ENCODE measurements at places on chromosomes 12 and 14.
A peak's percentile ranks its signal among the peaks of the same experiment; 100 is the strongest.

DNA sequence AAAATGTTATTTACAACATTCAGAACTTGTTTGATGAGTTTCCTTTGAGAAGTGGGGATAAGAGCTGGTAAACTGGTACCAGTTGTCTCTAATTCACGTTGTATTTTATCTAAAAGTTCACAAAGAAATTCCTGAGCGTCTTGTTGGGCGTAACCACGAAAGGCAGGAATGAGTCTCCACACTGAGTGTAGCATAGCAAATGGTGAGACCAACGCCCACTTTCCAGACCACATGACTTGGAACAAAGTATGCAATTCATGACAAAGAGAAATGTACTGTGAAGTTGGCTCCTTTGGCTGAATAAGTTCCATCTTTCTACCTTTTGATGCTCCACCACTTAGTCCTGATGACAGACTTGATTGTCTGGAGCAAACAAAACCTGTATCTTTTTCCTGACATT, 18.4 kb downstream of the USP44 start:
- DNase-seq: no peak

- no peak for DNase-seq
Measured at GRCh38 chr12:74259199-74259598, 278.4 kb upstream of the ATXN7L3B start.

GRCh38 chr12:3532931-3533702, 42.1 kb downstream of the PRMT8 start:
- no peak for DNase-seq

GRCh38 chr14:67675219-67675582, 769 bp upstream of the VTI1B start:
- DNase-seq: no peak

GRCh38 chr12:124036171-124036598, 63.2 kb downstream of the ZNF664 start:
- no peak for DNase-seq

GRCh38 chr14:37147310-37147880, 25.0 kb downstream of the SLC25A21 start:
- no peak for DNase-seq

DNA sequence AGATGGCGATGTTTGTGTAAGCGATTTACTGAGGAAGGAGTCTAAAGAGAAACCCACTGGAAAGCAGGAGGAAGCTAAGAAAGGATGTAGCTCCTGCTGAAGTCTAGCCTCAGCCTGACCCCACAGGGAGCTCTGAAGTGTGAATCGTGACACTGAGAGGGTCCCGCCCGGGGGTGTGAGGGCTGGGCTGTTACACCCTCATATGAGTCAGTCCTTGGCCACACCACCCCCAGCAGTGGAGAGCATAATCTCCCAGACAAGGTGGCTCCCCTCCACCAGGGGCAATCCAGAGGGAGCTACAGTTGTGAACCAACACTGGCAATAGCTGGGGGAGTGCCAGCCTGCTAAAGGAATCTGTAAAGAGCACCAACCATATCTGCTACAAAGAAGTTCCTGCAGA, 31.5 kb downstream of the SVOP start:
- peak; percentile 40 for DNase-seq

GRCh38 chr14:27608377-27608776, 1010.5 kb upstream of the NOVA1 start:
- no peak for DNase-seq

GRCh38 chr12:103908246-103908541, 22.0 kb upstream of the HSP90B1 start:
- DNase-seq: no peak

DNA sequence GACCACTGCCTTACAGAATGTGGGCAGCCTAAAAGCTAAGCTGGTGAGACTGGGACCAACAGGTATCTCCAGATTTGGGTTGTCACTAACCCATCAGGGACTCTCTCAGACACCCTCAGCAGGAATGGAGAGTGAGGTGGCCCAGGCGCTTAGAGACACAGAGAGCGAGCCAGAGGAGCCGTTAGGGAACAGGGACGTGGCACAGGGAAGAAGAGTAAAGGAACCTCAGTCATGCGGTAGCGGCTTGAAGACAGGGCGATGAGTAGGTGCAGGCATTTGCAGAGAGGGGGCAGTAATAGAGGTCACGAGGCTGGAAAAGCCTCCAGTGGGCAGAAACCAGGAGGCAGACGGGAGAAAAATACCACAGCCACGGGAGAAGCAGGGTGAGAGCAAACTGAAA, 158.0 kb upstream of the CCND2 start:
- DNase-seq: no peak

DNA sequence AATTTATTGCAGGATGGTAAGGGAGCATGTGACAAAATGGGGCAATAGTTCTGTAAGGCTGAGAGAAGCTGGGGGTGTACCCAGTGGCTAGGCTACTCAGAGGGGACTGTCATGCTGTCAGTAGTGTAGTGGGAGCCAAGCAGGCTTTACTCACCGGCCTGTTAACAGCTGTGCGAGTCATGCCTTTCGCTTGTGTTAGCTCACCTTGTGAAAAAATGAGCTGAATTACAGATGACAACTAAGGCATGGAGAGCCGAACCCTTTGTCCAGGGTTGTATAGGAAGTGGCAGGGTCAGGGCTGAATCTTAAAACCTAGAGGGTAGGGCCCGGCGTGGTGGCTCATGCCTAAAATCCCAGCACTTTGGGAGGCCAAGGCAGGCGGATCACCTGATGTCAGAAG, 37.9 kb downstream of the SH2B3 start:
- DNase-seq: no peak

GRCh38 chr14:40525314-40525713, 1081.4 kb upstream of the LRFN5 start:
- no peak for DNase-seq

DNA sequence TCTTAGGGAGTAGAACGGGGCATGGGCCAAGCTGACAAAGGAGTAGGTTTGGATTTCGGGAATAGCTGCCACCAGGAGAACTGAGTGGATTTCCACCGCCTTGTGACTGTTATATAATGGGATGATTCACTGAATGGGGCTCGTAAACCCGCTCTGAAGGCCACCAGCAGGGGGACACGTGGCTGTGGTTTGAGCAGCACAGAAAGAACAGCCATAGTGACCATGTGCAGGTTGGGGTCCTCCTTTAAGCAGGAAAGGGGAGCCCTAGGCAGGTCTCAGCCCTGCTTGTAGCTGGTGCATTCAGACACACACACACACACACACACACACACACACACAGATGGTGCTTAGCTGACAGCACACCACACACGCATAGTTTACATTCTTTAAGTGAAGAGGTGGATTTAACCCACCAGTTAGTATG, 8.6 kb upstream of the ASB2 start:
- peak; percentile 63 for DNase-seq

DNA sequence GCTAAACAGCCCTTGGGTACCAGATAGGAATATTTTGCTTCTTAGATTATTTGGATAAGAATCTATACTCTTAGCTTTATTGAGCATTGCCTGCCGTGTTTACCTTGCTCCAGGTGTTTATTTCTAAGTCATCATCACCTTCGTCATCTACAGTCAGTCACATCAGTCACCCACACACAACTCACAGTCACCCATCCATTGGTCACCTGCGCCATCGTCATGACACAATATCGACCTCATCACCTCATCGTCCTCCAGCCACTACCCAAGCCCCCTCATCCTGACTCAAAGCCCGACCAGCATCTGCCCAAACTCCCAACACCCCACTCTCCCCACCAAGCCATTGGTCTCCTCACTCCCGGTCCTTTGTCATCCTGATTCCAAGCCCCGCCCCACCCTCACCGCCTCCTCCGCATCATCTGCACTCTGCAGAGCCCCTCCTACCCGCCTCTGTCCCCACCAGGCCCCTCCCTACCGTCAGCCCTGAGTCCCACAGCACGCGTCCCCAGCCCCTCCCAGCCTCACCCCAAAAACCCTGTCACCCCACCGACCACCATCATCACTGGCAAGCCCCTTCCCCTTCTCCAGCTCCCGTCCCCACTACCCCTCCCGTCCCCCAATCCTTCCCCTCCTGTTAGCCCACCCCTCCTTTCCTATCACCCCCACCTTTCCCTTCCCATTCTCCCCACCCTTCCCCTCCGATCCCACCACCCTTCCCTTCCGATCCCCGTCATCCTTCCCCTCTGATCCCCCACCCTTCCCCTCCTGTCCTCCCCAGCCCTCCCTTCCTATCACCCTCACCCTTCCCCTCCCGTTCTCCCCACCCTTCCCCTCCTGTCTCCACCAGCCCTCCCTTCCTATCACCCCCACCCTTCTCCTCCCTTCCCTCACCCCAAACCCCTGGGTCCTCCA, 9.8 kb downstream of the DLK1 start:
- no peak for DNase-seq

- peak; percentile 72 for DNase-seq
Measured at GRCh38 chr12:117874842-117875434, 93.9 kb downstream of the KSR2 start.

DNA sequence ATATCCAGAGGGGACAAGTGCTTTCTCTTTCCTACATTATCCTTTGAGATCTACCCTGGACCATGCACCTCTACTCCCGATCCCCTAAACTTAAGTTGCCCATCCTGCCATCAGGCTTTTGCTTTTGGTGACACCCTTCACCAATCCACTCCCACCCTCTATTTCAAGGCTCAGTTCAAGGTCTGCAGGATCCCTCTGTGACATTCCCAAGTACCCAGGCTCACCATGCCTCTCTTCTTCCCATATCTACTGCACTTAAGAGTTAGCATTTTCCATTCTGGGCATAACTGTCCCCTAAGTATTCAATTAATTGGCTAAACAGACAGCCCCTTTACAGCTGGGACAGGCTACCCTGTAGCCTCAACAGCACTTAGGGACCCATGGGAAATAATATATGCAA, 3.1 kb downstream of the NFYB start:
- no peak for DNase-seq

DNA sequence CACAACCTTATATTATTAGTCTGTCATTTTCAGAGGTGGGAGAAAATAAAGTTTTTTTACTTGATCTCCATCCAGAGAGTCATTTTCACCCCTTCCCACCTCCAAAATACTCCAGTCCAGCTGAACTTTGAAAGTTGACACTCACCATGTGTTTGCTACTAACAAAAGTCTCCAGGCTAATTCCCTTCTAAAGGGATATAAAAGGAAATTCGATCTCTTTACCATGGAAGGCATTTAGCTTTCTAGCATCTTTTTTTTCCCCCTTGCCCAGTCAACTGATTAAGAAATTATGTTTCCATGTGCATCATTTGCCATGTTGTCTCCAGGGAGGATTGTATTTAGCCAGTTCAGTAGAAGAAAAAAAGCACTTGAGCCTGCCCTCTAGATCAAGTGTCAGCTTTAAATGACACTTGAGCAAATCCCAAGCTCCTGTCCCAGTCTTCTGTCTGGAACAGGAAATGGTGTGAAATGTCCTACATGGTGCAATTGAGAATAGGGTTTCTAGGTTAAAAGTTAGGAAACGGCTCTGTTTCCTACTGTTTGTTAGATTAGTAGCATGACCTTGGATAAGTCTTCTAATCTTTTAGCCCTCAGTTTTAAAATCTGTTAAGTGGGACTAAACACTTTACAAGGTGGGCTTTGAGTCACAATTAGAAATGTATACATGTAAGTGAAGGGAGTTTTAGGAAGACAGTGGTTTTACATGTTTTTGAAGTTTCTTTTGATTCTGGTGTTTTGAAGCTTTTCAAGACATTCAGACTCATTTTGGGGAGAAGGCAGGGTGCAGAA, 67.2 kb downstream of the GNS start:
- no peak for DNase-seq

- DNase-seq: no peak
Measured at GRCh38 chr14:61542848-61543790, 152.2 kb upstream of the HIF1A start.

DNA sequence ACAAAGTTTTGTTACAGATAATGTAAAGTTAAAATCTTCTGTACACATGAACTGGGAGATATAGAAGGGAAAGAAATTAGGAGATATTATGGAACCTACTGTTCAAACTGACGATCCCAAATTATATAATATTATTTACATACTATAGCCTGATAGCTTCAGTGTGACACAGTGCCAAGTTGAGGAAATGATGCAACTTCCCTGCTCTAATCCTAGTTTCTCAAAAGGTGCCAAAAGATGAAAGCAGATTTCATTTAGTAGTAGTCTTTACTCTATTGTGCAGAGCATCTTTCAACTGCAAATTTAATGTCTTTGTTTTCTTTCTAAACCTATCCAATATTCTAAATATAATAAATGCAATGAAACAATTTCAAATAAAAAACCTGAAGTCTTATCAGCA, 46.9 kb downstream of the COCH start:
- no peak for DNase-seq

DNA sequence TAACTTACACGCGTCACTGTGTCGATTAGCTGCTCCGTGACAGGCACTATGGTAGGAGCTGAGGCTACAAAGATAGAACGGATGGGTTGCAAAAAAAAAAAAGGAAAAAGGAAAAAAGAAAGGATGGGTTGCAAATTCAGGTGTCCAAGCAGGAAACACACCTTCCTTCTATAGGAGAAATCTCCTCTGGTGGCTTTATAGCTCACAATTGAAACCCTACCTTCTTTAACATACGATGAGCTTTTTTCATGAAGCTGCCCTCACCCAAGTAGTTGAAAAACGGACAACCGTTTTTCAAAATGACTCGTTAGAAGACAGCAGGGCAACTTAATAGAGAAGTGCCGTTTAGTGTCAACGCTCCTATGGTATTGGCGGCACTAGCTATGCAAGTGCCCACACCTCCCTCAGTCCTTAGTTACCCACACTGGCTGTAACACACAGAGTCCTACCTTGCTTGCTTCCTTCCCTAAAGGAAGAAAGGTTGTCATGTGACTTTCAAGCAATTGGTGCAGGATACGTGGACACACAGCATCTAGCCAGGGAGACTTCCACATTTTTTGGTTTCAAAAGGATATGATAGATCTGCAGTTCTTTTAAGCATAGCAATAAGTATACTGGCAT, 682 bp upstream of the TRIP11 start:
- DNase-seq: peak; percentile 17

- DNase-seq: no peak
Measured at GRCh38 chr12:54019924-54020590, 8.2 kb upstream of the HOXC6 start.

DNA sequence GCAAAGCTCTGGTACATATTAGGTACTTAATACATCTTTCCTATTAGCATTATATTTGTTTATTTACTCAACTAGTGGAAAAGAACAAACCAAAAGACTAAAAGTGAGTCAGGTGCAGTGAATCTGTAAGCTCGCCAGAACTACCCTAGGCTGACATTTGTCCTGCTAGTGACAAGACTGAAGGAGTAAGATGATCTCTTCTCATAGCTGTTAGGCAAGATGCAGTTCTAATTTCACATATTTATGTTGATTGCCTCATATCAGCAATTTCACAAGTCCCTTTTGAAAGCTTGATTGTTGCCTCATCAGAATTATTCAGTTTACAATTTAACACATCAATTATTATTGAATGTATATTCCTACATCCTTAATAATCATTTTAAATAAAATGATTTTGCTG, 293.0 kb upstream of the NAV3 start:
- no peak for DNase-seq

GRCh38 chr12:111248236-111249017, 120.5 kb downstream of the PHETA1 start:
- DNase-seq: no peak

- no peak for DNase-seq
Measured at GRCh38 chr14:73424453-73424852, 33.9 kb downstream of the NUMB start.
